ENCODE measurements at places on chromosomes 2 and 18.

- DNase-seq, result no peak
Measured at GRCh38 chr2:237592425-237592980, 2.0 kb upstream of the RAB17 start.

DNA sequence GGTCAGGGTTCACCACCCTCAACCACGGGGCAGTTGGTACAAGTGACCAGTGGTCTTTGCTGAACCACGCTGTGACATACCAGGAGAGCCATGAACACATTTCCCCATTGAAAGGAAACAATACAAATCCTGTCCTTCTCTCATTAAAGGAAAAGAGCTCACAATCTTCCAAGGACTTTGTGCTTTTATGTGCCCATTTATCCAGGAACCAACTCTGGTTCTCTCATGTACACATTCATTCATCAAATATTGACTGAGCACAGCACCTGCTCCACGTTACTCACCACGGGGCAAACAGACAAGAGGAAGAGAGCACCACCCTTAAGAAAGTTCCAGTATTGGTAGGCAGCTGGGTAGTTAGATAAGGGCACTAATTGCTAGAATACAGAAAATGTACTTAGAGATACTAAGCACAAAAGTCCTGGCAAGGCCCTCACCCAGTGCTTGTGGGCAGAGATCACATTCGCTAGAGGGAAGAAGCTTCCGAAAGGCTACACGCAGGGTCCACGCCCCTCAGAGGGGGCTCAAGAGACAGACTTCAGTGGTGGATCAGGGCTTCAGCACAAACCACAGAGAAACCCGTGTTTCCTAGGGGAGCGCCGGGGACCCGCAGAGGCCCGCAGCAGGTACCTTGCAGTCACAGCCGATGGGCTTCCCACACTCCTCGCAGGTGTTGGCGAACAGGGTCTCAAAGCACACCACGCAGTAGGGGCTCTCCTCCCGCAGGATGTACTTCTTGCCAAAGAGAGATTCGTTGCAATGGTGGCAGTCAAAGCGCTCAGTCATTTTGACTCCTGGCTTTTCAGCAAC lies 12.9 kb downstream of the FHL2 start:
- no peak for DNase-seq

GRCh38 chr2:33250417-33251029 lies 225.9 kb upstream of the RASGRP3 start:
- DNase-seq, result no peak

DNA sequence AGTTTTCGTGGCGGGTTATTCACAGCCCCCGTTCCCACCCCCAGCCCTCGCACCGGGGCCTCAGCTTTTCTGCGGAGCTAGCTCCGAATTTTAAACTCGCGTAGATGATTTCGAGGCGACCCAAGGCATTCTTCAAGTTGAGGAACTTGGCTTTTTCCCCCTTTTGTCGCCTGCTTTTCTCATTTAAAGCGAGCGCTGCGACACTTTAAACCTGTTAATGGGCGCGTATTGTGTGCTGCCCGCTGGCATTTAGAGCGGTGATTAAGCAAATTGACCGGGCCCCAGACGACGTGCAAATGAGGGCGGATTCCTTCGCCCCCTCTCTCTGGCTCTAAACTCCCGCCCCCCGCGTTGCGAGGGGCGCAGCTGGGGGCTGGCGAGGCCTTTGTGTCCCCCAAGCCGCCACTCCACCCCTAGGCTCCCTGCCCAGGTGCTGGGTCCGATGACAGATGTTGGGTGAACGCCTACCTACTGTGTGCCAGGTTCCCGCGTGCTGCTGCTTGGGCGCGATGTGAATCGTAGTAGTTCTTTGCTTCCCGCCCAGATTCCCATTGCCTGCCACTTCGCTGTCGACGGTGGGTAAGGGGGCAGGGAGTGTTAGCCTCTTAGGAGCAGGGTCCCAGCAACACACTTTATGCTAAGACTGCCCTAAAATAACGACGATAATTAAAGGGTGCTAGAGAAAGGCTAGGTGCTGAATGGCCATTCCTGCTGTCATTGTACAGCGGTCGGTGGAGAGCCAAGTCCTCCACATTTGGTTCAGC lies 1.9 kb downstream of the TCF7L1 start:
- DNase-seq, result peak; percentile 98

DNA sequence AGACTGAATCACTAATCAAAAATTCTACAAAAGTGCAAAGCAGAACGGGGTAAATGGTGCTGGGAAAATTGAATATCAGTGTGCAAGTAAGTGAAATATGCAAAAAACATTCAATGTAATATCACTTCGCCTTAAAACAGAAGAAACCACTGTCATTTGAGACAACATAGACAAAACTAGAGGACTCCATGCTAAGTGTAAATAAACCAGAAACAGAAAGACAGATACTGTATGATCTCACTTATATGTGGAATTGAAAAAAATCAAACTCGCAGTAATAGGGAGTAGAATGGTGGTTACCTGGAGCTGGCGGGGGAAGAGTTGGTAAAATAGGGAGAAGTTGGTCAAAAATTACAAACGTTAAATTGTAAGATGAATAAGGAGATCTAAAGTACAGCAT lies 1420.0 kb upstream of the CDH2 start:
- no peak for DNase-seq

- no peak for DNase-seq
Measured at GRCh38 chr18:28168725-28169124, 8.2 kb downstream of the CDH2 start.

GRCh38 chr2:149141046-149141445 lies 102.5 kb downstream of the LYPD6B start:
- DNase-seq, result no peak

DNA sequence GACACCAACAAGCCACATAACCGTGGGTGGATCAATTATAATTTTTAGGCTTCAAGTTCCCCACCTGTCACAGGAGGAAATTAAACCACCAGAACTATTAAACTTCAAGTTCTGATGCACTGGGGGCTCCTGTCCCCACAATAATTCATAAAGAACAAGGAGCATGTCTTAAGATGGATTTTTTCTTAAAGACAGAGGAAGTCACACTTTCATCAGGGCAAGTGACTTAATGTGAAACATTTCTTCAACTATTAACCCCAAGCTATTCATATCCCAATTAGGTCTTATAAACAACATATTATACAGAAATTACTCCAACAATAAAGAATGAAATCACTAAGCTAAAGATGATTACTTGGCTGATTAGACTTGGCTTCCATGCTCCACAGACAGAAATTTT lies 292.5 kb downstream of the ETAA1 start:
- DNase-seq, result no peak

DNA sequence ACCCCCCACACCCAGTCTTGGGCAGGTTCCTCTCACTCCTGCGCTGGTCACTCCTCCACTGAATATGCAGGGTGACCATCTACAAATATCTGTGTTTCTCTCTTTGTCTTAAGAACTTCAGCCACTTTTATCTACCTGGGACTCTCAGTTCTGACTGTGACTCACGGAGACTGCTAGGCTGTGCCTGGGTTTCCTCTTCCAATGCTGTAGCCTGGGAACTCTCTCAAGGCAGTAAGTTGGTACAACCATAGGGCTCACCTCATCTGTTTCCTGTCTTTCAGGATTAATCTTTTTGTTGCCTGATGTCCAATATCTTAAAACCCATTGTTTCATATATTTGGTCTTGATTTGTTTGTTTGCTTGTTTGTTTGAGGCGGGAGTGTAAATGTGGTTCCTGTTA lies 47.2 kb upstream of the ZNF396 start:
- DNase-seq, result no peak

- no peak for DNase-seq
Measured at GRCh38 chr2:74001781-74002504, 17.2 kb downstream of the TET3 start.

GRCh38 chr2:159026170-159026569 lies 57.7 kb downstream of the TANC1 start:
- no peak for DNase-seq

- DNase-seq, result no peak
Measured at GRCh38 chr2:202001826-202002225, 31.8 kb upstream of the FZD7 start.

DNA sequence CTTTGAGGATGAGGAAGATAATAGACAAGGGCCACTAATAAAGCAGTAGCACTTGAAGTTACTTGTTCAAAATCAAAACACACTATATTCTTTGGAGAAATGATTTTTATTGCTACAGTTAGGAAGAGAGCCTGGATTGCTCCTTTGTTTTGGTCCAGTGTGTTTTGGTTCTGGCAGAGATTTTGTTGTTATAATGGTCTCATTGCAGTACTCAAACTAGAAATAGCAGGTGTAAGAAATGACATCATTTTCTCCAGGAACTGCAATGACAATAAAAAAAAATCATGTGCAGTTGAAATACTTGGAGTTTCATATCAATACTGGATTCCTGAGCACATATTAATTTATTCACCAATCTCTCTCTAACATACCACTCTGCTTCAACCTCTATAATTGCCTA lies 490.3 kb downstream of the CCDC85A start:
- no peak for DNase-seq

- no peak for DNase-seq
Measured at GRCh38 chr2:119053700-119054436, 104.7 kb downstream of the C1QL2 start.

DNA sequence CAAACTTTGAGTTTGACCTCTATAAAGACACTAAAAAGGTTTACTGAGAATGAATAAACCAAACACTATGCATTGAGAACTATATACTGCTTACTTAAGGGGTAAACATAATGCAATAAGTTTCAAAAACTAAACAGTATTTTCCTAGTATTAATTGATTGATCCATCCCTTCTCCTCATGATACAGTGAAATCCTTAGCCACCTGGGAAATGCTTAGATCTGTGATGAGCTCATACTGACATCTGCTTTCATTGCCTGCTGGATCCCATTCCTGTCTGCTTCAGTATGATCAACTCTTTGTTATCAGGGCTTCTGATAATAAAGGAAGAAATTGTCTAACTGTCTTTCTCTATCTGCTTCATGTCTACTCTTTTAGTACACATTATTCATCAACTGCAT lies 74.9 kb upstream of the UBE2E3 start:
- no peak for DNase-seq

GRCh38 chr2:3913166-3913565 lies 209.8 kb downstream of the DCDC2C start:
- no peak for DNase-seq

GRCh38 chr2:42659609-42660008 lies 91.2 kb downstream of the MTA3 start:
- peak; percentile 30 for DNase-seq

GRCh38 chr2:11989354-11989703 lies 242.9 kb downstream of the LPIN1 start:
- no peak for DNase-seq

GRCh38 chr2:119218478-119219064 lies 5.1 kb upstream of the STEAP3 start:
- DNase-seq, result no peak

DNA sequence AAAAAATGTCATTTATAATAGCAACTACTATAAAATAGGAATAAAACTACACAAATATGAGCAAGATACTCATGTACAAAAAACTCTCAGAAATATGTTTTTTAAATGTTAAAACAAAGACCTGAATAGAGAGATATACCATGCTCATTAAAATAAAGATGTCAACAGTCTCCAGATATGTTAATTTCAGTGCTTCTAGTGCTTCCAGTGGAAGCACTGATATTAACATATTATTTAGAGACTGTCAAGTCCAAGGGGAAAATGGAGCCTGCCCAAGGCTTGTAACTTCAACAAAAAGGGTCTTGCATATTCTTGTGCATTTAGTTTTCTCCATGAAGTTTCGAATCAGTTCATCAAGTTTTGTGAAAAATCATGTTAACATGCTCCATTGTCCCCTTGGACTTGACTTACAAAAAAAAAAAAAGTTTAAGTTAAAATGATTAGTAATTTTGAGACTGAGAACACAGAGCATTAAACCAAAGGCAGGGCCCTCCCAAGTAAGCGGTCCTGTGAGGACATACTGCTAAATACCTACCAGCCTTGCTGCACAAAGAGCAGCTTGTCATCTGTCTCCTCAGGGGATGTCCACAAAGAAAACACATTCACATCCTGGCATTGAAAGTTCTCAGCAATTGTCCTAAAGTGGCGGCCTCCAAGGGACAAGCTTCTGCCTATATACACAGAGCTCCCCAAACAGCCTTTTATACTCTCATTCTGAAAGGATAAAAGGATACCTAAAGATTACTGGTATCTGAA lies 501.9 kb upstream of the CHAC2 start:
- DNase-seq, result no peak

DNA sequence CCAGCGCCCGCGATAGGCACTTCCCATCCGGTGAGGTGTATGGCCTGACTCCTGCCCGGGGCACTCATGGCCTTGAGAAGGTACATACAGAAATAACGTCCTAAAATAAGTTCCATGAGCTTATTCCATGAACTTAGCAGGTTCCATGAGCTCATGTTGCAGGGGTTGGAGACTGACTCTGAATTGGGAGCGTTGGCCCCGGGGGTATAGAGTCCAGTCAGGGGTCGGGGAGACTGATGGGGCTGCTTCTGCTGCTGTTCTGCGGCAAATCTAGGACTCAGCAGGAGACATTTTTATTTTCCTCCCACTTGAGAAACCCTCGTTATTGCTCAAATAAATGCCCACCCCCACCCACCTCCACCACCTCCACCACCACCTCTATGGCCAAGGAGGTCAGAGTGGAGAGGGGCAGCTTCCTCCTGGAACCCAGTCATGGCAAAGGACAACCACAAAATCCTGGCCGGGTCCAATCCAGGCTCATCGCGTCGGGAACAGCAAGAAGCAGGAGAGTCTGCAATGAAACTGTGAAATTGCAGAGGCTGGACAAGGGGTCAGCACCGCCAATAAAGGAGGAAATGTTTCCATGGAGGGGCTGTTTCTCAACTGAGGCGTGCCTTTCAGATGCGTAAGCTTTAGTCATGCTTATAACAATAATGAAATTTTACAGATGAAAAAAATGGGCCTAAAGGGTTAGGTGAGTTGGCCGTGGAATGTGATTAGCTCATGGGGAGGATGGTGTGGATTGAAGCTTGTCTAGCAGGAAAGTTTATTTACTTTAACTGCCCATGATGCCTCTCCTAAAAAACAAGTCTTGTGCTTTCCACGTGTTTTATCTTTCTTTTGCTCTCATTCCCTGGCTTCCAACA lies 136.6 kb upstream of the ALKAL2 start:
- DNase-seq, result no peak

DNA sequence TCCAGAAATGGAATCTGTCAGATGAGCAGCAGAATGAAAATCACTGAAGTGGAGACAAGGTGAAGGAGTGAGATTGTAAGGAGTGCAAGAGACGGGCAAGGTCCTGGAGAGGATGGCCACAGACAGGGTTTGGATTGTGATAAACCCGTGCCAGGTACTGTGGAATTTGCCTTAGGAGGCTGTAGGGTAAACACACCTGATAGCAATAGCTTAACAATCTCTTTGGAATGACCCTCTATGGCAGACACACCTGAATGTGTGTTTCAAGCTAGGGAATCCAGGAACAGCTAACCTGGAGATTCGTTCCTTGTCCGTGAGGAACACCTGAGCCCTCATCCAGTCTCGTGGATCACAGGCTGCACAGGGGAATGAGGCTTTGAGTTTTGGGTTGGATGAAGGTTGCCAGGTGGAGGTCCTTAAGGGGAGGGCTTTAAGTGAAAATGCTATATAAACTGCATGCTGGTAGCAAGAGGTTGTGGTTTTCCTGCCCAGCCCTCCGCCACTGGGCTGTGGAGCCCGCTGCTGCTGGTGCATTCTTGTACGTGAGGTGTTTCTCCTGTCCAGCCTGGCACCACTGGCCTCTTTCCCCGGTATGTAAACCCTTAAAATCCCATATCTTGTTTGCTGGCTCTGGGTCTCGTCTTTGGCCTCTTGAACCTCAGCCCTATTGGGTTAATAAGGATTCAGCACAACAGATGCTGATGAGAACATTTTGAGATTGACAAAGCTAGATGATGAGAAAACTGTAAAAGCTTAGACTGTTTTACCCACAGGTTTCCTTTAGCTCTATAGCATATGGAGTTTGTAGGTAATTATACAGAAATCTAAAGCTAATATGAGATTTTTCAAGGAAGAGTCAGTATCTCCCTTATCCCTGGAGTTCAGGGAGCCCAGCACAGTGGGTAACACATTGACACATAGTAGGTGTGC lies 117.9 kb downstream of the ARHGAP15 start:
- DNase-seq, result no peak
